Anterior cingulate cortex (tissue), 58 donors: ENCODE measurements at places on chromosomes 3 and 15.
A peak's percentile ranks its signal among the peaks of the same experiment; 100 is the strongest.

- DNase-seq = no peak
Measured at GRCh38 chr3:193614430-193614829, 21.4 kb downstream of the OPA1 start.

- DNase-seq = no peak
Measured at GRCh38 chr3:126119976-126120375, 36.1 kb upstream of the SLC41A3 start.

DNA sequence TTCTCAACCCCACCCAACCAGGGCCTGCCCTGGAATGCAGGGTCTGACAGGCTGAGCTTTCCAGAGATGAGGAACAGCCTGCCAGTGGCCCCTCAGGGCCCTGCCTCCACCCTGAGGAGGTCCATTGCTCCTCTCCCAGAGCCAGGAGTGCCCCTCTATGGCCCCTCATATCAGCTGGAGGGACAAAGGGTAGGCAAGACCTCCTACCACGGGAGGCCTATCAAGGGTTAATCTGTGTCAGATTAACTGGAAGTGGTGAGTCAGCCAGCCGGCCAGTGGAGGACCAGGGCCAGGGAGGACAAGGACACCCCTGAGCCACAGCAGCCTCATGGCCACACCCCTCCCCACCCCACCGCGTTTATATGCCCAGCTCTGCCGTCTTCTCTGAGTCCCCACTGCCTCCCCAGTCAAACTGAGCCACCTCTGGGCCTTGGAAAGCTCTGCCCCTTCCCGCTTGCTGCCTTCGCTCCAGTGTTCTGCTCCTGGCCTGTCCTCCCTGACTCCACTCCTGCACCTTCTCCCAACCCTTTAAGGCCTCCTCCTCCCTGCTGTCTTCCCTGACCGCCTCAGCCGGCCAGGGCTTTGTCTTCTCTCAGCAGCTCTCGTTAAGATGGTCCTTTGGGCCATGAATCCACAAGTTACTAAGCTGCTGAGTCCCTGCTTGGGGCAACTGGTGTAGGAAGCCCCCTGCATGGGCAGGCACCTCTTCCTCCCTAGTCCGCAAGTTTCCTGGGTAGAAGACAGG, 6.5 kb downstream of the CCDC33 start:
- DNase-seq = no peak

DNA sequence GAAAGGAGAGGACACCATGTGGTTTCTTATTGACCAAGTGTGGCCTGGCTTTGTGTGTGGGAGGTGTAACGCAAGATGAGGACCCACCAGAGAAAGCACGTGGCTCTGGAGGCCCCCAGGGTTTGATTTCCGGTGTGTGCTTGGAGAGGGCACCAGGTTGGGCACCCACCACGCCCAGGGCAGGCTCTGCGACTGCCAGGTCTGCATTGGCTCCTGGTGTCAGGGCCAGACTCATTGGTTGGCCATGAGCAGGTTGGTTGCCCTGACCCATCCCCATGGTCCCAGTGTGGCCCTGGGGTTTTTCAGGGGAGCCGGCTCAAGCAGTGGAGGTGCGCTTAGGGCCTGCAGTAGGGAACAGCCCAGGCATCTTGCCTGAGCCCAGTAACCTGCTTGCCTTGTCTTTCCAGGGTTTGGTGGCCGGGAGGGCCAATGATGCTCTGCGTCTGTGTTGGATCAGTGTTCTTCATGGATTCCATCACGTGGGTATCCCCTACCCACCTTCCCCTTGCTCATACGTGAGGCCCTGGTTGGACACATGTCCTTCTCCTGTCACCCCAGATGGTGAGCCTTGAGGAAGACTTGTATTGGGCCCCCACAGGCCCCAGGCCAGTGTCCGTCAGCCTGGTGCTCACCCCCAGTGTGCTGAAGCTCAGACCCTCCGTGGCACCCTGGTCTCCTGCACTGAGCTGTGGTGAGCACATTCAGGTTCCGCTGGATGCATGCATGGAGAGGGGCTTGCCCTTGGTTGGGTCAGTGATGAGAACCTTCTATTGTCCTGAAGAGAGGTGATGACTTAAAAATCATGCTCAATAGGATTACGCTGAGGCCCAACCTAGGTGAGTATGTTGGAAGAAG, 193.9 kb downstream of the UBE3A start:
- DNase-seq = no peak

GRCh38 chr3:30819067-30819798, 75.2 kb downstream of the GADL1 start:
- DNase-seq = no peak

- DNase-seq = no peak
Measured at GRCh38 chr3:15820911-15821310, 23.1 kb upstream of the ANKRD28 start.

- DNase-seq = no peak
Measured at GRCh38 chr3:90069748-90070147, 962.3 kb downstream of the EPHA3 start.

- DNase-seq = no peak
Measured at GRCh38 chr15:93141371-93141794, 52.4 kb upstream of the RGMA start.

DNA sequence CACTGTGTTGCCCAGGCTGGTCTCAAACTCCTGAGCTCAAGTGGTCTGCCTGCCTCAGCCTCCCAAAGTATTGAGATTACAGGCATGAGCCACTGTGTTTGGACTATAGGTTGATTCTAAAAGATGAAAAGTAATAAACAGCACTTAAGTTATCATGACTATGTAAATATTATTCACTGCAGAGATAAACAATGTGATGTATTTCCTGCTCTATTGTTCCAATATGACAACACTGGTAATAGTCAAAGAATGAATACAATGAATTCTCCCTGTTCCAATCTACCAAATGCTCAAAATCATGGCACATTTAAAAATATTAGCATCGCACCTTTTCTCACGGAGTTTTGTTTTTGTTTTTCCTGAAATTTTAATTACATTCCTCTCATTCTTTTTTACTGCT, 36.8 kb upstream of the TBL1XR1 start:
- DNase-seq = no peak

DNA sequence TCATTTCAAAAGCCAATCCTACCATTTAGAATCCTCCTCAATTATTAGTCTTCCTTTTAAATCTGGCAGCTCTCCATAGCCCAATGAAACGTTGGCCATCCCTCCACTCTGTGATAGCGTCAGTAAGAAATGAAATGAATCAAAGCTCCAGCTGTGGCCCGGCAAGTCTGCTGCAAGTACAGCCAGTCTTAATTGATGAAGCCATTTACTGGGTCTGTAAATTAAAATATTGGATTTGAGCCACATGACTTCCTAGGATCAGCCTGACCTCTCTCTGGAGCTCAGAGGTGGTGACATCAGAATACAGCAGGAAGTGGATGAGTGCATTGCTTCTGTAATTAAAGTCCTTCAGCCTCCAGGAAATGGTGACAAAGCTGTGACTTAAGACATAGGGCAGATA, 347.0 kb upstream of the LMCD1 start:
- no peak for DNase-seq

GRCh38 chr3:15117011-15117410, 18.1 kb upstream of the RBSN start:
- DNase-seq = no peak

DNA sequence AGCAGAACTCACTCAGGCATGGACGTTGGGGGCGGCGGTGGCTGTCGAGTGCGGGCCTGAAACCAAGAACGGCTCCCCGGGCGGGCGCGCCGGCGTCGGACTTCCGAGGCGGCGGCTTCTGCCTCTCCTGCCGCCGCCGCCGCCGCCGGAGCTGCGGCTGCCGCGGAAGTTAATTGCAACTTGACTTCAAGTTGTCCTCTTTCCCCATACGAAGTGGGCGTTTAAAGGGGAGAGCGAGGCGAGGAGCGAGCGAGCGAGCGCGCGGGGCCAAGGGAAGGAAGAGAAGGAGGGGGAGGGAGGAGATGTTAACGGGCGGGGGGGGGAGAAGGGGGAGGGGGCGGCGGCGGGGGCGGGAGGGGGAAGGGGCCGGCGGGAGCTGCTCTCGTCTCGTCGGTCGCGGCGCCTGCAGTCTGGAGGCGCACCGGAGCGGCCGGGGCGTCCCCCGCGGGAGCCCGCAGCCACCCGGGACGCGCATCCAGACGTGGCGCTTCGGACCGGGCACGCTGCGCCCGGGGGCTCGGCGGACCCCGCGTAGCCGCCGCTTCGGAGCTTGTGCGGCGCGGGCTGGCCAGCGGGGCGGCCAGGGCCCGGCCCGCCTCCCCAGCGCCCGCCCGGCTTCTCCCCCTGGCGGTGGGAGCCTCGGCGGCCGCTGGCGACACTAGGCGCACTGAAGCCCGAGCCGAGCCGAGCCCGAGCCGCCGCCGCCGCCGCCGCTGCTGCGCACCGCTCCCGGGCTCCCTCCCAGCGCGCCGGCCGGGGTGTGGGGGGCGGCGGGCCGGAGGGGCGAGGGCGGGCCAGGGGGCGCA, 19.7 kb upstream of the SATB1 start:
- DNase-seq = peak; percentile 33

DNA sequence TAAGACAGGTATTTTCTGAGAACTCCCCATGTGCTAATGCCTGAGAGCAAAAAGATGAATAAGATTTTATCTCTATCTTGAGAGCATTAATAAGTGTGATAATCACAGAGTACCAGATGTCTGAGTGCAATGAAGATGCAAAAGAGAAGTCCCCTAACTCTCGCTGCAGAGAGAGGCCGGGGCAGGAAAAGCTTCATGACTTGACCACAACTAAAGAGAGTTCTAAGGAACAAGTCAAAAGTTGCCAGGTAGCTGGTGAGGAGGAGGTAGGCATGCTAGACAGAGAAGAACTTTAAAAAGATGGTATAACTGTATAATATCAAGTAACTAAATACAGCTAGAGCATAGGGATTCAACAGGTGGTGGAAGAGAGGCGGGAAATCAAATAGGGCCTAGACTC, 28.8 kb downstream of the MTMR10 start:
- DNase-seq = no peak

GRCh38 chr3:50365080-50365841, 5.9 kb upstream of the TMEM115 start:
- DNase-seq = peak; percentile 31

DNA sequence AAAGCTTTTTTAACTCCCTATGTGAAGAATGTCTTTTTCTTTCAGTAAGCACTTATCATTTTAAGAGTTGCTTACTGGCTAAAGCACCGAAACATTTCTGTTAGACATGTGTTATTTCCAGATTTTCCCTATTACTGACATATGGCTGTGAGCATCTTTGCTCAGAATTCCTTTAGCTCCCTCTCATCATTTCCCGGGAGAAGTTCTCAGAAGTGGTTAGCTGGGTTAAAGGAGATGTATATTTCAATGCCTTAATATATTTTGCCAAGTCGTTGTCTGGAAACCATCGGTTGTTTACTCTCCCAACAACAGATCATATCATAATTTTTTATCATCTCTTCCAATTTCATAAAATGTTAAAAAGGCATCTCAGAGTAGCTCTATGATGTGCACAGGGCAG, 396.5 kb downstream of the OCA2 start:
- DNase-seq = no peak

DNA sequence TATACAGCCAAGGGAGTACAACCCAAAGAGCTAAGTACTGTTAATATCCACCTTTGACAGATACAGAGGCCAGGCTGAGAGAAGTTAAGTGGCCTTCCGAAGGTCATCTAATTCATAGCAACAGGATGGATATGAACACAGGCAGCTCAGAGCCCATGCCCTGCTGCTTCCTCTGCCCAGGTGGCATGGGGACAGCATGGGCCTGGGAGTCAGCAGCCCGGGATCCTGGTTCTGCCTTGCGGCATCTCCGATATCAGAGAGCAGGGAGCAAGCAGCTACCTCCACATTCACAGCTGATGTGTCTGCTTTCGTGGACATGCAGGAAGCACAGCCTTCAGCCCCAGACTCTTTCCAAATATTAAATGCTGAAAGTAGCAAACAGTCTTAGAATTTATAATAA, 55.6 kb downstream of the STARD5 start:
- no peak for DNase-seq

DNA sequence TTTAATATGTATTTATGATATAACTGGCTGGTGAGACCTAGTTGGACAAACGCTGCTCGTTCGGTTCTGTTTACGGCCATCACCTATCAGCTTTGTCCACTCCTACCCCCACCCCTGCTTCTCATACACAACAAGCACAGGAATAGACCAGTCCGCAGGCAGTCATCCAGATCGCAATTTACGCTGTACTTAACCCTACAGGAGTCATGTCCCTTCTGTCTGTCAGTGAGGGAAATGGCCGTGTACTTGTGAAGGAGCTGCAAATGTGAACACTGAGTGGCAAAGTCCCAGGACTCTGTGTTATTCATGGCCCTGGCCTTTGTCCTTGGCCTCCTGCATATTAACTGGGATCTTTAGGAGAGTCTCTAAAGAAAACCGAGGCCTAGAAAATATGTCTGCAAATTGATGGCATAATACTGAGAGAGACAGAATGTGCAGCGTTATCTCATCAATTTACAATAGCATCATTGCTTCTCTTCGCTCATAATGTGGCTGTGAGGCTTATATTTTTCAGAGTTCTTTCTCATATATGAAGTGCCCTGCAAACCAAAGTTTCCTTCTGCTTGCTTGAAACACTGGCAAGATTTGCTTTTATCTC, 7.2 kb upstream of the ABHD10 start:
- DNase-seq = no peak

DNA sequence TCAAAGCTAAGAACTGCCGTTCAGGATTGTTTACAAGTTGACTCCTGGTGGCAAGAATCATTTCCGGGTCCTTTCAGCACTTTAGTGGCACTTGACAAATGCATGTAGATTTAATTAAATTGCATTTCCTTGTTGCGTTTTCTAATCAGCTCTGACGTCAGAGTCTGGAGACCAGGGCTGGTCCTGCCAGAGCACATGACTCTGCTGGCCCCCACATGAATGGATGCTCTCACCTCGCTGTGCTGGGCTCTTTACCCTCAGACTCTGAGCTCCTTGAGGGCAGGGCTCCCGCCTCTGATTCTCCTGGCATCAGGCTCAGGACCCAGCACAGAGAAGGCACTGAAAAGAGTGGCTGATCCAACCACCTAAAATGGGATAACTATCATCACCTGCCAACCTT, 69.4 kb downstream of the FEM1B start:
- DNase-seq = no peak

DNA sequence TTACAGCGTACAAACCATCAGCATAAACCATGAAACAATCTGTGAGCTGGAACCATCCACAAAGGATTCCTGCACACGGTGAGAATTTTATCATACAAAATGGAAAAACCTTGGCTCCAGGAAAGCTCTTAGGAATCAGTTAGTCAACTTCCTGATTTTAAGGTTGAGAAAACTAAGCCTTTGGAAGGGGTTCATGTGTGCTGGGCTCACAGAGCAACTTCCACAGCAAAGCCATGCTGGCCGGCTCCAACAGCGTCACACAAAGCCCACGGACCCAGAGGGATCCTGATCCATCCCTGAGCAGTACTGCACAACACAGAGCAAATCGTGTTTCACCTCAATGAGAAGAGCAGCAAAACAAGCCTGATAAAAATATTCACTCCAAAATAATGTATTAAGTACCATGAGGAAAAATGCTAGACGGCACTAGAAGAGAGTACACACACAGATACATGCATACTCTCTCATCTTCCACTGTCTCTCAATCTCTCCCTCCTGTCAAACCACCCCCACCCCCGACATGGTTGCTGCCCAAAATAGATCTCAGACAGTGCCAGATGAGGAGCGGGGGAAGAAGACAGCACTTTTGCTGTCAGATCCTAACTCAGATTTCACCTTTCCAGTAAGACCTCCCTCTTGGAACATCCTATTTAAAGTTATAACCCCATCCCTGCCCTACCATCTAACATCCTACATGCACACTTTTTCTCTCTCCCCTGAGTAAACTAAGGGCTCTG, 58.6 kb downstream of the MB21D2 start:
- no peak for DNase-seq
